ENCODE measurements at places on chromosomes 7 and 10.
A peak's percentile ranks its signal among the peaks of the same experiment; 100 is the strongest.

GRCh38 chr10:112985690-112986543 lies 35.9 kb downstream of the TCF7L2 start:
- peak; percentile 68 for DNase-seq

GRCh38 chr7:97307521-97308108 lies 190.1 kb downstream of the SDHAF3 start:
- DNase-seq, result no peak

- DNase-seq, result no peak
These were observed 362.8 kb upstream of the IGFBP3 start for GRCh38 chr7:46283852-46284251.

- DNase-seq, result no peak
These were observed 7.6 kb downstream of the ECHS1 start for GRCh38 chr10:133365461-133366129.

DNA sequence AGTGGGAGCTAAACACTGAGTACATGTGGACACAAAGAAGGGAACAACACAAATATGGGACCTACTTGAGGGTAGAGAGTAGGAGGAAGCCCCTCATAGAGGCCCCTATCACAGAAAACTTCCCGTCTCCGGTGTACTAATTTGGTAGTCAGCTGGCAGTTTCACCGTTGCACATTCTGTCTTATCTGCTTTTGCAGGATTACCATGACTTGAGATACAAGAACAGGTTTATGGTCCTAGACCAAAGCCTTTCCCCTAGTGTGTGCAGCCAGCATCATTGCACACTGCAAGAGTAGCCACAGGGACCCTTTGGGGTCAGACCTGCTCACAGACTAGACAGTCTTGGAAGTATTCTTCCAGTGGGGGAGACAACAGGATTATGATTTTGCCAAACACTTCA lies 5.9 kb upstream of the IFIT1B start:
- no peak for DNase-seq

DNA sequence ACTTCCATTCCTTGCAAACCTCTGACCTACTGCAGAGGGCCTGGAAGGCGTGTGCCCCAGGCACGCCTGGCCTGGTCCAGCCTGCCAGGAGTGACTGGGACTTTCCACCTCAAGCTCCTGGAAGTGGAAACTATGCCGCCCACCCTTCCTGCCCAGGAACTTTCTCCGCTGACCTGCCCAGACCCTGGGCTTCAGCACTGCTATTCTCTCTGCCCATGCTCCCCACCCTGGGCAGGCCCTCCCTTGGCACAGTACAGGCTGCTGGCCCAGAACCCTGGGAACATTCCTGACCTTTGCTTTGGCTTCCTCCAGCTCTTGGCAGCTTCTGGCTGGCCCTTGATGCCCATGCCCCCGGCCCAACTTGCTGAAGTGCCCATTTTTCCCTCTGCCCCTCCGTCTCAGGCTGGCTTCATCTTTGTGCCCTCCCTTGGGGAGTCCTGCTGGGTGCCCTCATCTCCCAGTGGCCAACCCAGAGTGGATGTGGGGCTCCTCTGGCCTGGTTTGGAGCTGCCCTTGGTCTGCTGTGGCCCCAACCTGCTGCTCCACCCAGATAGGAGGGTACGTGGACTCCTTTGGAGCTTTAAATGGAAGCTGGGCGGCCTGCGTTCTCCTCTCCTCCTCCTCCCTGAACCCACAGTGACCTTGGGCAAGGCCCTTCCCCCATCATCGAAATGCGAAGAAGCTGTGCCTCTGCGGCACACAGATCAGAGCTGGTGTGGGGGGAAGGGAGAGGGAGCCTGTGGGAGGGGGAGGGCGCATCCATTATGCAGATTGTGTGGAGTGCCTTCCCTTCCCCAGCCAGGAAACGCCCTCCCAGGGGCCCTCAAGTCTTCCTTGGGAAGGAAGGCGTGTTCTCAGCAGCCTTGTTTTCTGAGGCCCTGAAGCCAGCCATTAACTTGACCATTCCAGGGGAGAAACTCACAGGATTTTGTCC lies 3.4 kb downstream of the MMRN2 start:
- DNase-seq, result peak; percentile 86

- DNase-seq, result no peak
These were observed 137.5 kb downstream of the SNX10 start for GRCh38 chr7:26429168-26429567.

GRCh38 chr10:110437761-110438341 lies 59.9 kb upstream of the DUSP5 start:
- DNase-seq, result no peak

DNA sequence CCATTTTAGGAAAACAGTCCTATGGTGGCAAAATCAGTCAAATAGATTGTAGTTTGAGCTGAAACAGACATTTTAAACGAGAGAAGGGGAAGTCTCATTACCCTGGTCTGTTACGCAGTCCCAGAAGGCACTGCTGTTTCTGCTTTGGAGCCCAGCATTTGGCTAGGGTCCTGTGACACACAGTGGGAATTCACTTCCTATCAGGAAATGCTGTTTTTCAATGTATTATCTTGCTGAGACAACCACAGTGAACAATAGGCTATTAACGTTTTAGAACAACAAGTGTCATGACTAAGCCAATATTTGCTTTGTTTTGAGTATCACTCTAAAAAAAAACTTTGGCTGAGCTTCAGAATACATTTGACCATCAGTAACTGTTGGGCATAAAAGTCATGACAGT lies 74.1 kb downstream of the ADD3 start:
- peak; percentile 90 for DNase-seq

GRCh38 chr7:98568891-98569290 lies 48.2 kb upstream of the NPTX2 start:
- no peak for DNase-seq

GRCh38 chr7:130342701-130343380 lies 1.8 kb upstream of the CPA5 start:
- no peak for DNase-seq

DNA sequence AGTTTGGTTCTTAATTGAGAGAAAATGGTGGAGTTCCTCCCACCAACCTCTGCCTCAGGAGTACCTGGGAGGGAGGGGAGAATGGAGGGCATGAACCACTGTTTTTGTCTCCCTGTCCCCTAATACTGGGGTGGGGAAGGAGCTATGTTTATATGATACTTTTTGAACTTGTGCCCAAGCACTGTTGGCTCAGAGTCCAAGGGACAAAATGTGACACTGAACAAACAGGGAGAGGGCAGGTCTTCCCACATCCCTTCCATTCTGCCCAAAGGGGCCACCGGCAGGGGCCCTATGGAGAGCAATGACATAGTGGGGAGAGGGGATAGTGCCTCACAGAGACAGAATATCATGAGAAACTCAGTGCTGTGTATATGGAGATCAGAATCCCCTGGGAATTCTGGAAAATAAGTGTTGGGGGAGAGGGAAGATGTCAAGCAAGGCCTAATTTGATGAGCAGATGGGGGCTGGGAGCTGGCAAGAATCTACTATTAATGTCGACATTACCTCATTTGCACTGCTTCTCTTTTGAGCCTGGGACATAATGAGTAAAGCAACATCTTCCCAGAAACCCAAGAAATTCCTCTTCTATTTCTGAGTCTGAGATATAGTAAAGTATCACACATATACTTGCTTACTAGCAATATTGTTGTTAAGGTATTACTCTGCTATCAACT lies 180.6 kb downstream of the CYP26A1 start:
- DNase-seq, result no peak

DNA sequence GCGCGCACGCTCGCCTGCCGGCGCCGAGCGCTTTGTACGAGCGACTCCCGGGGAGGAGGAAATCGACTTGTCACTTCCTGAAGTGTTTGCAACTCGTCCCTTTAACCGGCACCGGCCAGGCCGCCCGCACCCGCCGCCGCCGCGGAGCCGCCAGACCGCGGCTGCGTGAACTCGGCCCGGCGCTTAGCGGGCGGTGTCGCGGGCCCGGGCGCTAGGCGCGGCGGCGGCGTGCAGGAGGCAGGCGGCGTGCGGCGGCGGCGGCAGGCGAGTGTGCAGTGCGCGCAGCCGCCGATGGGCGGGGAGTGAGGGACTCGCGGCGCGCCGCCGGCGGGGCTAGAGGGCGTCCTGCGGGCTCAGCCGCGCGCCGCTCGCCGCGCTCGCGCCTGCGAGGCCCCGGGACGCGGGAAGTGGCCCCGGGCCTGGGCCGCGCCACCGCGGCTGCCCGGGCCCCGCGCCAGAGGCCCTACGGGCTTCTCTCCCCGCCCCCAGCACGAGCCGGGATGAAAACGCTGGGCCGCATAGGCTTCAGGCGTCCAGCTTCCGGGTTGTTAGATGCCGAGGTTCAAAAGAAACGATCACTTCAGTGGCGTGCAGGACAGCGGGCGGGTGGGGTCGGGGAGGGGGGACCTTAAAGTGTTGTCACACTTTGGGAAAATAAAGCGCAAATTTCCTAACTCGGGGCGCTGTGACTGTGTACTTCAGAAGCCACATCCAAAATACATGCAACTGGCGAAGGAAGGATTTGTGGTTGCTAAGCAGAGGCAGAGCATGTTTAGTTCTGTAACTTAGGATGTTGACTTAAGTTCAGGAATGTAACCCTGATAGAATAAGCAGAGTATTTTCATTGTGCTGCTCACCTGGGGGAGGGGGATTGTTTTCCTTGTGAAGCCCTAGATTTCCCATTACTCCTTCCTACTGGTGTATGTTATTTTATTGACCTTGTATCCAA lies at the start of gene FAM53B:
Gene FAM53B (minus strand): TSS at position 277 of the 949 bp plus-strand sequence. CDS start 37,665 bp downstream, outside the sequence.
- DNase-seq, result peak; percentile 92

DNA sequence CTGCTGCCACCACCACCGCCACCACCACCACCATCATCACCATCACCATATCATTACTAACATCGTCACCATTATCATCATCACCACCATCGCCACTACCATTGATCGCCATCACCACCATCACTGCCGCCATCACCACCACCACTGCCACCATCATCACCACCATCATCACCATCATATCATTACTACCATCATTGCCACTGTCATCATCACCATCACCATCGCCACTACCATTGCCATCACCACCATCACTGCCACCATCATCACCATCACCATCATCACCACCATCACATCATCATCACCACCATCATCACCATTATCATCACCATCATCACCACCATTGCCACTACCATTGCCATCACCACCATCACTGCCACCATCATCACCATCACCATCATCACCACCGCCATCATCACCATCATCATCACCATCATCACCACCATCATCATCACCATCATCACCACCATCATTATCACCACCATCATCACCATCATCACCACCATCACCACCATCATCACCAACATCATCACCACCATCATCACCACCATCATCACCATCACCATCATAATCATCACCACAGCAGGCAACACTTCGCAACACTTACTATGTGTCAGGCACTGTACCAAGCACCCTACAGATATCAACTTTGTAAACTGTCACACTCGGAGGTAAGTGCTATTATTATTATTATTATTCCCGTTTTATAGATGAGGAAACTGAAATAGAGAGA lies 19.3 kb downstream of the NMT2 start:
- DNase-seq, result no peak

- no peak for DNase-seq
These were observed 5.4 kb upstream of the ASL start for GRCh38 chr7:66070222-66070621.

DNA sequence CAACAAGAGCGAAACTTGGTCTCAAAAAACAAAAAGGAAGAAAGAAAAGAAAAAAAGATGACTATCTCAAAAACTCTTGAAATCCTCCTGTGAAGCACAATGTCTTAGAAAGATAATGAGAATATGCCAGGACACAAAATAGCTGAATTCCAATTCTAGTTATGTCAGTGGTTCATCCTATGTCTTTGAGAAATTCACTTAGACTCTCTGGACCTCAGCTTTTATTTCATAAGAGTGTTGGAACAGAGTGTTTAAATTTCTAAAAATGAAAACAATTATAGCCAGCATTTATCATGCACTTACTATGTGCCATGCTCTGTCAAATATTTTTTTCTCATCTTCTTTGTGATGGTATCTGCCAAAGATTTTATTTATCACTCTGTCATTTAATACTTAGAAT lies 13.3 kb upstream of the HYCC1 start:
- DNase-seq, result no peak

- peak; percentile 25 for DNase-seq
These were observed 765.6 kb upstream of the GHITM start for GRCh38 chr10:83373671-83374070.

GRCh38 chr10:14879928-14880193 lies 1.2 kb downstream of the SUV39H2 start:
- no peak for DNase-seq

- no peak for DNase-seq
These were observed 8.4 kb upstream of the SLC16A12 start for GRCh38 chr10:89543841-89544240.

DNA sequence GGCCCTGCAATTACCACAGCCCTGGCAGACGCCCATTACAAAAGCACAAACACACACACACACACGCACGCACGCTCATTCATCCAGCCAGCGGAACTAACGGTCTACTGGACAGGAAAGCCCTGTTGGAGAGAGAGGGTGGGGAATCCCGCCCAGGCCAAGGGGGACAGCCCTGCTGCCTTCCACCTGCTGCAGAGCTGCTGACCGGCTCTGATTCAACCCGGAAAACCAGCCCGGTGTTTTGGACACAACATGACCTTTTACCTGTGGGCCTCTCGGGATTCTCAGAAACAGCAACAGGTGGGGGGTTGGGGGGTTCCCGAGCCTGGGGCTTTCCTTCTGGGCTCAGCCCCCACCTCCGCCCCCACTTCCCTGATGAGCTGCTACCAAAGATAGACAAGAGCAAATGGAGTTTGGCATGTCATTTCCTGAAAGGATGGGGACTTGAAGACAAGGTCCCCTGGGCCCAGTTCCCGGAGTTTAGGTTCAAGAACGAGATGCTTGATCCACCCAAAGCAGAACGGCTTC lies 18.5 kb upstream of the SERPINE1 start:
- peak; percentile 78 for DNase-seq

- no peak for DNase-seq
These were observed 156.3 kb downstream of the PTEN start for GRCh38 chr10:88019753-88020152.

GRCh38 chr10:24384954-24385353 lies 176.0 kb downstream of the KIAA1217 start:
- peak; percentile 41 for DNase-seq

DNA sequence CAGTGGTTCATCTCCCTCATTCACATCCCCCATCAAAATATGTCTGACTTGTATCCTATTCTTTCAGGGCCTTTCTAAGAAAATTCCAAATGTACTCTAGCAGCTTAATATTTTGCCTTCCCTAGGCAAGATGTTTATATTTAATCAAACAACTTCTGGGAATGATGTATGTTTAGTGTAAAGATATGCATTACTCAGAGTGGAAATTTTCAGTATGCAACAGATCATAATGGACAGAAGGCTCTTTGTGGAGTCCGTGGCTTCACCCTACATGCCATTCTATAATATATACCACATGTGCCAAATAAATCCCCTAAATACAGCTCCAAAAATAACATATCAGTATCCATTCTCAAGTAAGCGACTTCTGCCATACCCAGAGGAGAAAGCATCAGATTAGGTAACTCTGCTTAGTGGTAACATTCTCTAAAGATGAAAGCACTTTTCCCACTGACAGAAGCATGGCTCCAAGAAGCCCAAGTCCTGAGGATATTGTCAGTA lies 316.6 kb downstream of the KCNMA1 start:
- DNase-seq, result no peak

- DNase-seq, result peak; percentile 60
These were observed 6.8 kb upstream of the LAT2 start for GRCh38 chr7:74202841-74203556.

Data from cardiac muscle cell (in vitro differentiated cells and primary cell).